ENCODE measurements at places on chromosomes 2 and 18.
A peak's percentile ranks its signal among the peaks of the same experiment; 100 is the strongest.

DNA sequence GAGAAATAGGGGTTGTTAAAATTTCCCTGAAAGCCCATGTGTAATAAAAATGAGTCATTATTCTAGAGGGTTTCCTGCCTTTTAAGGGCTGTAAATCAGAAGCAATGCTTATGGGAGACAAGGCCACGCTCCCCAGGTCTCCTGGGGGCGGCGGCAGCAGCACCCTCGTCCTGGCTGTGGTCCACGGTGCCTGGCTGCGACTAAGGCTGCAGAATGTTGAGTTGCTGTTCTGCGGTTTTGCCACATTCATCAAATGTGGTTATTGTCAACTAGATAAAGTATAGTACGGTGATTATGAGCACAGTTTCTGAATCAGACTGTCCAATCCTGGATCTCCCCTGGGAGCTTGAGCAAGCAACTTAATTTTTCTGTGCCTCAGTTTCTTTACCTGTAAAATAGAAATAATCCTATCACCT is 11.9 kb upstream of the AGFG1 start:
- DNase-seq, result no peak

DNA sequence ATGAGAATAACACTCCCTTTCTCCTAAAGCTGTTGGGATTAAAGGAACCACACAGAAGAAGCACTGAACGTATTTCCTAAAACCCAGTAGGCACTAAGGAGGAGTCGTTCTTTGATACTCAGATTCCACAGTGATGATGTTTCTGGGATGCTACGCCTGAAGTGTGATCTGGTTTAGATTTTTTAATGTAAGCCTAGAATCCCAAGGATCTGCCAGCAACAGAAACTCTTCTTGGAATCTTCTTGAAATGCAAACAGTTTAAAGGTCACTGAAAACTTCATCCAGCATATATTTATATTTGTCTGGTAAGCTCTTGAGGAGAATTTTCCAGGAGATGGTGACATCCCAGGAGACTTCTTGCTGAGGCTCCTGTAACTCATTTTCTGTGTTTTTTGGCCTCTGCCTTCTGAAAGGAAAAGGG is 247.6 kb upstream of the TRIB2 start:
- no peak for DNase-seq

DNA sequence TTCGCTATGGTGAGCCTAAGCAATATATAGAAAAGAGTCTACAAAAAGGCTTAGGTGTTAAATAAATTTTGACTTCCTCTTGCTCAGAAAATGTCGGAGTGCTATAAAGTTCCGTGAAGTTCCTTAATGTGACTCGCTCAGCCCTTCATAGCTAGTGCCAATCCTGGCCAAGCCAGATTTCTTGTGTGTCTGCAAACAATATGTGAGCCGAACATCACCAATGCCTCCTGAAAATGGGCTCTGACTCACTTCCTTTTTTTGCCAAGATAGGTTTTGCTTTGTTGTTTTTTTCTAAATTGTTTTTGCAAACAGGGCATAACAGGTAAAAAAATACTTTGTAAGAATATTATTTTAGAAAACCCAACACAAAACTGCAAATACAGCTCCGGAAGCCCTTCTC is 26.1 kb downstream of the CDC42EP3 start:
- DNase-seq, result no peak

- DNase-seq, result no peak
Observed at GRCh38 chr2:188693111-188693510, 281.1 kb upstream of the COL3A1 start.

DNA sequence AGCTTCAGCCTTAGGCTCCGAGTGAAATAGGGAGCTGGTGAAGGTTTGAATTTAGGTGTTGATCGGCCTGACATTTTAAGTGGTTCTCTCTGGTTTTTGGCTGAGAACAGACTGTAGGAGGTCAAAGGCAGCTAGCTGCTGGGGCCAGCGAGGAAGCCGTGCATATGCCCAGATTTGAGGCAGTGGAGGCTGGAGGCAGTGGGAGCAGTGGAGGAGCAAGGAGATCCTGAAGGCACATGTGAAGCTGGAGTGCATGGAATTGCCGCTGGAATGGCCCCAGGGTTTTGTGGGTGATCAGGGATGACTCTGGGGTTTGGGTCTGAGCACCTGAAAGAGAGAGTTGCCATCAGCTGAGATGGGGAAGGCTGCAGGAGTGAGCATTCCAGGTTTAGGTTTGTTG is 25.1 kb downstream of the STEAP3 start:
- no peak for DNase-seq

DNA sequence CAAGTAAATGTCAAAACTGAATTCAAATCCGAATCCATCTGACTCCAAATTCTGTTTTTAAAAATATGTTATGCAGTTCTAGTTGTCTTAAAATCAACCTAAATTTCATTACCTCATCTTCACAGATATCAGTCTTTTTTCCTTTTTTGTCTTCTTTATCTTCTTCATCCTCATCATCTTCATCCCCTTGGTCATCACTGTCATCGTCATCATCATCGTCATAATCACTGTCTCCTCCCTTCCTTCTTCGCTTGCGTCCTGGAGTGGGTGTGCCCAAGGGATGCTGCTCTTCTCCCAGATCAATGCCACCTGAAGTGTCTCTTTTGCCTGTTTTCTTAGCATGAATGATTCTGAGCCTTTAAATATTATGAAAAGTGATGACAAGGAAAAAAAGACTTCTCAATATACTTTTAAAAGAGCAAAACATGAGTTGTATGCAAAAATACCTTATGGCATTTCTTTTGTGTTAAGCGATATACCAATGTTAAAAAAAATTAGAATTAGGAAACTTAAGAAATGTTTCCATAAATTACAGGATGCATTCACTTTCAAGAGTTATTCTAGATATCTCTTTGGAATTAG is 96.0 kb upstream of the WDSUB1 start:
- no peak for DNase-seq

DNA sequence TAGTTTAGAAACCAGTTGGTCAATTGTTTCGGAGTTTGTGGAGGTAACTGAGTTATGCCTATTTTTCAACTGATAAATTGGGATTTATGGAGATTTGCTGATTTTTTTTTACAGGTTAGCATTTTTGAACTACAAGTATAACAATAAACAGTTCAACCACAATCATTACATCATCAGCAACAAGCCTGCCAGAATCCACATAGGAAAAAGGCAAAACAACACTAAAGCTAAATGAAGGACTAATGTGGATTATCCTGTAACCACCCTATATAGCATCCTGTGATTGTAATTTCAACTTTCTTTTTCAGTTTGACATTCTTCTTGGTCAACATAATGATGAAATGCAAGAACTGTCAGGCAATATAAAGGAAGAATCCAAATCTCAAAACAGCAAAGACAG is 76.5 kb downstream of the CCDC102B start:
- no peak for DNase-seq

- DNase-seq, result no peak
Observed at GRCh38 chr2:102176172-102176571, 10.7 kb upstream of the IL1RL2 start.

DNA sequence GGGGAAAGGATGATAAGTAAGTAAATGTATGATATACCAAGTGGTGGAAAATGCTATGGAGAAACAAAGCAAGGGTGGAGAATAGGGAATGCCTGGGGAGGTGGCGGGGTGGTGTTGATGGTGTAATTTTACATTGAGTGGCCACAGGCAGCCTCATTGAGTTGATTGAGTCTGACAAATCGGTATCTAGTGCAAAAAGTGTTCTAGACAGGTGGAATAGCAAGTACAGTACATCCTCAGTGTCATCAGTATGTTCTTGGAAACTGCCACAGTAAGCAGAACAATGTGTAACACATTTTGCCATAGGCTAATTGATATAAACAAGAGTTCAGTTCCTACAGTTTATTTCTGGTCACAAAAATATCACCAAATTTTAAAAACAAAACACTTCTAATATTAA is 46.4 kb downstream of the UGP2 start:
- no peak for DNase-seq

DNA sequence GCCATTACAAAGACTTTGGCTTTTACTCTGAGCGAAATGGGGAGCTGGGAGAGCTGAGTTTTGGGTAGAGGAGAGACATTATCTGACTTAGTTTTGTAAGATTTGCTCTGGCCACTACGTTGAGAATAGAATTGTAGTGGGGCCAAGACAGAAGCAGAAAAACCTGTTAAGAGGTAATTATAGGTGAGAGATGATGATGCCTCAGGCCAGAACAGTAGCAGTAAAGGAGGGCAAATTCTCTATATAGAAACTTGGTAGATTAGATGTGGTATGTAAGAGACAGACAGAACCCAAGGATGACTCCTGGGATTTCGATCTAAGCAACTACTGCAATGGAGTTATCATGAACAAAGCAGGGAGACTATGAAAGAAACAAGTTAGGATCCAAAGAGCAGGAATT is 17.4 kb upstream of the CREB1 start:
- DNase-seq, result no peak

DNA sequence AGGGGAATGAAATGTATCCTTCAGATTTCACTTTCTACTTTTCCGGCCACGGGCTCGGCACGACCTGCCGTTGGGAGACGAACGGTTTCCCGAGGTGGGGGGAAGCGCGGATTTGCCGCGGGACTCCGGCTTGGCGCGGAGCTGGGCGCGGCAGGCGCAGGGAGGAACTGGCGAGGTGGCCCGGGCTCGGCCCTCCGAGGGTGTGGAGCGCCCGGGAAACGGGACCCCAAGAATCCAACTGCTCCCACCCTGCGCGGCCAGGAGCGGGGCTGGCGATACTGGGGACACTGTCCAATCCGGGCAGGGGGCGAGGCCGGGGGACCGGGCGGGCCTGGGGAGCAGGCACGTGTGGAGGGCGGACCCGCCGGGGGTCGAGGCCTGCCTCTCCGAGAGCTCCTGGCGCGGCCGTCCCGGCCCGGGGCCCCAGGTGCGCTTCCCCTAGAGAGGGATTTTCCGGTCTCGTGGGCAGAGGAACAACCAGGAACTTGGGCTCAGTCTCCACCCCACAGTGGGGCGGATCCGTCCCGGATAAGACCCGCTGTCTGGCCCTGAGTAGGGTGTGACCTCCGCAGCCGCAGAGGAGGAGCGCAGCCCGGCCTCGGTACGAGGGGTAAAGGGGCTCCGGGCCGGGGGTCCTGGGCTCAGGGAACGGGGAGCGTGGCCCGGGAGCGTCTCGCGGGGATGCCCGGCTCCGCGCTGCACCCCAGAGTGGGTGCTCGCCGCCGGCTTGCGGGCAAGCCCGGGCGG is at the start of gene ANXA4:
ANXA4 (plus strand) TSS at position 560 of the 747 bp plus-strand sequence. CDS start 39,432 bp downstream, outside the sequence.
- peak; percentile 84 for DNase-seq

- no peak for DNase-seq
Observed at GRCh38 chr2:95026471-95027368, 1.2 kb downstream of the MAL start.

DNA sequence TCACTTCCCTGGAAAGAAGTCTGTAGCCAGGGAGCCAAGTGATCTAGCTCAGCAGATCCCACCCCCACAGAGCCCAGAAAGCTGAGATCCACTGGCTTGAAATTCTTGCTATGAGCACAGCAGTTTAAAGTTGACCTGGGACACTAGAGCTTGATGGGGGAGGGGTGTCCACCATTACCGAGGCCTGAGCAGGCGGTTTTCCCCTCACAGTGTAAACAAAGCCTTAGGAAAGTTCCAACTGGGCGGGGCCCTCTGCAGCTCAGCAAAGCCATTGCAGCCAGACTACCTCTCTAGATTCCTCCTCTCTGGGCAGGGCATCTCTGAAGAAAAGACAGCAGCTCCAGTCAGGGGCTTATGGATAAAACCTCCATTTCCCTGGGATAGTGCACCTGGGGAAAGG is 887.2 kb upstream of the LRATD1 start:
- DNase-seq, result no peak

DNA sequence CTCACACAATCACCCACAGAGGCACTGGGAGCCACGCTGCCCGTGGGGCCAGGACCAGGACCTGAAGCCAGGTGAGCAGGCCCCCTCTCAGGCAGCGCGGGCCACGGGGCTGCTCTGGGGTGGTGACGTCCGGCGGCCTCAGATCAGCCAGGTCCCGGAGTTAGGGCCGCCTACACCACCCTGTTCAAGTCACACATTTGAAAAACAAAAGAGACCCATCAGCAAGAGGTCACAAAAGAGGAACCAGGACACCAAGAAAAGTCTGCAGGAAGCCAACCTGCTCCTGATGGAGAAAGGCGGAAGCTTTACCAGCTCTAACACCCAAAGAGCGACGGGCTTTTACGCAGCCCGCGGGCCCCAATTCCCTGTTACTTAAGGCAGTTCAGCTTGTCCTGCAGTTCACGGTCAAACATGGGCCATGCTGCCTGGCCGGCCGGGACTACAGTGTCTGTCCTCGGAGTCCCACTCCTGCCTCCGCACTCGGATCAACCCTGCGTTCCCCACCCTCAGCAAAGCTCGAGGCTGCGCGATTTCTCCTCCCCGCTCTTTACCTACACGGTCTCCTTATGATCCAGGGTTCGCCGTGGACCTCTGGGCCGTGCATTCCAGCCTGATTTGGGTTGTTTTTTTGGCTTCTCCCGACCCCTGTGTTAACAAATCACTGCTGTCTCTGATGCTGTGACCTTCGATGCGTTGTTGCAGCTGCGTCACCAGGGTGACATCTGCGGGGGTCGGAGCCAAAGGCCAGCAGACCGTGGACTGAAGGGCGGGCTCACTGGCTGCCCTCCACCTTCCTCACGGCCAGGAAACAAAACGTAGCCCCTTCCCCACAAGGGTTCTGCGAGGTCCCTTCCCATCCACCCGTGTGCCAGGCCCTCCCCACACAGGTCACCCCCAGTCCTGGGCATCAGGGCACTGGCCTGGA is 31.0 kb downstream of the SNORC start:
- DNase-seq, result peak; percentile 48

DNA sequence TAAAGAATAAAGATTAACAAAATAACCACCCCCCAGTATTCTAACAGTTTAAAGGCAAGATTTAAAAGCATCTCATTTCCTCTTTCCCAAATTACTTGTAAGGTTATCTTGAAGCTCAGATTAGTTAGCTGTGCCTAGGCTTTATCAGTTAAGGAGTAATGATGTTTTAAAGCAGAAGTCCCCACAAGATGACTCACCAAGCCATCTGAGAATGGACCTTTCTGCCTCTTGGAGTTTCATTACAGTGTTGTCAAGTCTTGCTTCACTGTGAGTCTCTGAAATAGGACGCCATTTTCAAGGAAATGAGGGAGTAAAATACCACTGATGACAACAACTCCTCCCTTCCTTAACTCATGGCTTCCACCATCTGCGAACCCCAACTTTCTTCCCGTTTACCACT is 35.9 kb downstream of the ZNF385B start:
- DNase-seq, result no peak

GRCh38 chr18:65938592-65939372 is 188.0 kb downstream of the CDH7 start:
- peak; percentile 8 for DNase-seq

DNA sequence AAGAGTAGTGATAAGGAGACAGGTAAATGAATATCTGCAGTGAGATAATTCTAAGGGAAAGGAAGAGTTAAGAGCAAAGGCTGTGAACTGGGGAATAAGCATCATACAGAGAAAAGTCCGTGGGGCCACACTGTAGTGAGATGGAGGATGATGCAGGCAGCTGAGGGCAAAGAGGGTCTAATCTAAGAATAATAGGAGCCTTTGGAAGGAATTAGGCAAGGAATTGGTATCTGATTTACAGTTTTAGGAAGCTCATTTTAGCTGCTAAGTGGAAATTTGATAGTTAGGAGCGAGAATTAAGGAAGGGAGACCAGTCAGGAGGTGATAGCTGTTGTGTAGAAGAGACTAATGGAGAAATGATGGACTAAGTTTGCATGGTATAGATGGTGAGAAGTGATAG is 43.5 kb downstream of the KIF5C start:
- no peak for DNase-seq

- no peak for DNase-seq
Observed at GRCh38 chr2:65605058-65605742, 172.8 kb upstream of the SPRED2 start.

GRCh38 chr2:134253117-134253704 is 661 bp upstream of the MGAT5 start:
- DNase-seq, result no peak

GRCh38 chr2:52238782-52239181 is 1206.8 kb upstream of the NRXN1 start:
- no peak for DNase-seq

Data from HL-60 (cell line).